ENCODE measurements at places on chromosomes 11 and 22.

GRCh38 chr22:20224256-20224626 is 43.9 kb downstream of the RTN4R start:
- DNase-seq: no peak

- no peak for DNase-seq
Observed at GRCh38 chr11:68313574-68314202, 1.3 kb downstream of the LRP5 start.

DNA sequence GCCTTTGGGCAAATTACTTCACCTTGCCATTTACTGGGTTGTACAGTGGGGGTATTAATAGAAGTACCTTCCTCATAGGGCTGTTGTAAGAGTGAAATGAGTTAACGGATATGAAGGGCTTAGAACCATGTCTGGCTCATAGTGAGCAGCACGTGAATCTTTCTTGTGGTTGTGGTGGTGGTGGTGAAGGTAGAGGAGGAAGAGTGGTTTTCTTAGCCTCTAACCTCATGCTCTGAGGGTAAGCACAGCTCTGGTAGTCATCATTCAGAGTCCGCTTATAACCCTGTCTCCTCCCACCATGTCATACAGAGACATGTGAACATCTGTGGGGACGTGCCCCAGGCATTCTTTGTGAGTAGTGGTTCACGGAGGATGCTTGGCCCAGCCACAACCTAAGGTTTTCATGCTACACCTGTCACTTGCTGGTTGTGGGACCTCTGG is 43.6 kb downstream of the TEAD1 start:
- no peak for DNase-seq

- no peak for DNase-seq
Observed at GRCh38 chr11:27205779-27206570, 157.0 kb downstream of the CCDC34 start.

DNA sequence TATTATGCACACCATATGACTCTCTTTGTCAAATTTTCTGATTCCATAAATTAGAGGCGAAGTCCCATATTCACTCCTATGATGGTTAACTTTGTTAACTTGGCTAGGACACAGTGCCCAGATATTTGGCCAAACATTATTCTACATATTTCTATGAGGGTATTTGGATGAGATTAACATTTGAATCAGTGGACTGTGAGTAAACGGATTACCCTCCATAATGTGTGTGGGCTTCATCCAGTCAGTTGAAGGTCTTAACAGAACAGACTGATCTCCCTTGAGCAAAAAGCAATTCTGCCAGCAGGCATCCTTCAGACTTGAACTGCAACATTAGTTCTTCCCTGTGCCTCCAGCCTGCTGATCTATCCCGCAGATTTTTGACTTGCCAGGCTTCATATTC is 69.9 kb downstream of the FZD4 start:
- no peak for DNase-seq

- DNase-seq: peak; percentile 86
Observed at GRCh38 chr22:20885557-20886323, 26.9 kb downstream of the SNAP29 start.

- peak; percentile 62 for DNase-seq
Observed at GRCh38 chr22:32764330-32765131, 37.0 kb upstream of the TIMP3 start.

- no peak for DNase-seq
Observed at GRCh38 chr11:3995949-3996554, 98.5 kb upstream of the RRM1 start.

DNA sequence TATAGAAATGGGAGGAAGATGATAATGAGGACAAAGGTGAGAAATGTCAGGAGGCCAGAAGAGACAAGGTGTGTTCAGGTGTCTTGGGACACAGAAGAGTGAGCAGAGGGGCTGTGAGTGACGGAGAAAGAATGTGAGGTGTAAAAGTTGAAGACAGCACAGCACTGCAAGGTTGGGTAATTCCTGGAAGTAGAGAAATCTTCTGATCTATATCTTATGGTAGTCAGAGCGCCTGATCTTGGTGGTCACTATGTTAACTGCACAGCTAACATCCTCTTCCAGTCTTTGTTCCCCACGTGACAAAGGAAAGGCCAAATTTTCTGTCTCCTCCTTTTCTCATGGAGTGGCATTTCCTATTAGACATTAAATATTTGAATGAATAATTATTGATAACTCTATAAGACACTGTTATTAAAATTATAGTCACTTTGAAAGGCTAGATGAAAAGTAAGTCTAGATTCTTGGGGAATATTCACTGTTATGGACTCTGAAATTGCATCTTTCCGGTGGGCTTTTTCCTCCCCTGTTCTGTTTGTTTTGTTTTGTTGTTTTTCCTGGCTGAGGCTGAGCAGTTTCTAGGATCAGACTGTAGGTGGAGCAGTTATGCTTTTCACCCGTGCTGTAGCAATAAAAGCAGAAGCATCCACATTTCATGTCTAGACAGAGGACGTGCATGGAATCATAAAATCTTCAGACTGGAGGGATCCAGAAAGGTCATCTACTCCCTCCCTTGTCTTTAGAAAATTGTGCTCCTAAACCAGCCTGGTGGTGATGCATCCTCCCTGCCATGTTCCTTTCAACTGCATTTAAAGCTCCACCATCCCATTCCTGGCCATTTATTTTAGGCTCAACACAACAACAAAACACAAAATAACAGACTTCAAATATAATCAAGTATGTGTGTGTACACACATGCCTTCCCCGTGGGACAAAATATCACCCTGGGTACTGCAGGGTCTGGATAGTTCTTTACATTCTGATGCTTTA is 26.6 kb downstream of the SC5D start:
- no peak for DNase-seq

DNA sequence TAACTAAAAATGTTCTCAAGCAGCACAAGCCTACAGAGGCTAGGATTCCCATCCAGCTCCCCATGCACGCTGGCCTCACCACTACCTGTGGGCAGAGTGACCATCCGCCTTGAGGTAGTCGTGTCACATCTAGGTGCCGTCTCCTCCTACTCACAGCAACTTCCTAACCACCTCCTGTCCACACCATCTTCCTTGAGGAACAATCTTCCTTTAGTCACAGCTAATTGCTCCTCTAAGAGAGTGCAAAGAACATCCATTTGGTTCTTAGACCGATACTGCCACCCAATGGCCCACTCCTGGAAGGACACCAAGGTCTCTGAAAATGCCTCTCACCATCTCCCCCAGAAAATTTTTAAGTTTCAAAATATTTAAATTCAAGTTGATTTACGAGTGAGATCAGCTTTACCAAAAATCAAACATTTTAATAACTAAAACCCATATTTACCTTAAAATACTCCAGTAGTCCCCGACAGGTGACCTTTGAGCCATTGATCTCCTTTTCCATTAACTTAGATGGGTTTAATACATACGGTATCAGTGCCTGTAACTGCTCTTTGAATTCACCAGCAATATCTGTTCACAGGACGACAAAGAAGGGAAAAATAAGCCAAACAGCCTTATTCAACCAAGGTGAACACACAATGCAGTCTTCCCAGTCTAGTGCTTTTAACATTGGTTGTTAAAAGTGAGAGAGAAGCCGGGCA is 21.7 kb upstream of the PLAAT3 start:
- peak; percentile 33 for DNase-seq

- no peak for DNase-seq
Observed at GRCh38 chr11:34915136-34916014, 804 bp downstream of the APIP start.

DNA sequence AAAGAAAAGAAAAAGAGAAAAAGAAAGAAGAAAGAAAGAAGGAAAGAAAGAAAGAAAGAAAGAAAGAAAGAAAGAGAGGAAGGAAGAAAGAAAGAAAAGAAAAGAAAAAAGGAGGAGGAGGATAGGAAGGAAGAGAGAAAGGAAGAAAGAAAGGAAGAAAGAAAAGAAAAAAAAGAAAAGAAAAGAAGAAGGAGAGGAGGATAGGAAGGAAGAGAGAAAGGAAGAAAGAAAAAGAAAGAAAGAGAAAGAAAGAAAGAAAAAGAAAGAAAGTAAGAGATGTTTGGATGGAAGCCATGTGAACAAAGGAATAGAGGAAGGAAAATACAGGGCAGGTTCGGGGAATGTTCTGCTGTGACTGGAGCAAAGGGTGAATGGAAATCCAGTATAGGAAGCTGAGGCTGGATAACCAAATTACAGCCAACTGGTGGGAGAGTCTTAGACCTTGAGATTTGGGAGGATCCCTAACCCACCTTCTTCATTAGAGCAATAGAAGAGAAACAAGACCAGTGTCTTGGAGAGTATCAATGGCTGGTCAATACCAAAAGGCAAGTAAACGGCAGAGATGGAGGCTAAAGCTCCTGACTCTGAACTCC is 94.9 kb downstream of the RASSF10 start:
- no peak for DNase-seq

- DNase-seq: peak; percentile 79
Observed at GRCh38 chr11:117144477-117145392, 648 bp downstream of the PAFAH1B2 start.

- DNase-seq: no peak
Observed at GRCh38 chr22:45223304-45224117, 17.2 kb downstream of the KIAA0930 start.

GRCh38 chr11:62621567-62622470 is at the start of gene B3GAT3:
Gene B3GAT3, minus strand, starts transcription at chr11:62621986. Its CDS starts 39 bp downstream, at chr11:62621947.
- peak; percentile 99 for DNase-seq

DNA sequence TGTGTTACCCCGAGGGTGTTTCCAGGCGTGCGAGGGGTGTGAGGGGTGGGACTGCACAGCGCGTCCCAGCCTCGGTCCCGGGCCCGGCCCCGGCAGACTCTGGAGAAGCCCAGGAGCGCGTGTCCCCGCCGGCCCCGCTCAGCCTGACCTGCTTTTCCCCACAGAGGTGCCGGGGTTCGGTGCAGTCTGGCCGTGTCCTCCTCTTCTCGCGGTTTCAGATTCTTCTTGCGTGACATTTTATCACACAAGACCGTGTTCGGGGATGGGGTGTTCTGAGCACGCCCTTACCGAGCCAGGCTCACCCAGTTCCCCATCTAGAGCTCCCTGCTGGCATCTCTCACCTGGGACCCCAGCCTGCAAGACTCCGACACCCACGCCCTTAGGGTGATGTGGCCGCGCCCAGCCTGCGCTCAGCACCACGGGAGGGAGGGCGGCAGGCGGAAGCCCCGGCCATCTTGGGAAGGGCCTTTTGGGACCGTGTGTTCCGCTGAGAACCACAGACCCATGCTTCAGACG is 775.6 kb downstream of the BRD1 start:
- DNase-seq: no peak

GRCh38 chr11:61149624-61150615 is 11.3 kb downstream of the VPS37C start:
- no peak for DNase-seq

DNA sequence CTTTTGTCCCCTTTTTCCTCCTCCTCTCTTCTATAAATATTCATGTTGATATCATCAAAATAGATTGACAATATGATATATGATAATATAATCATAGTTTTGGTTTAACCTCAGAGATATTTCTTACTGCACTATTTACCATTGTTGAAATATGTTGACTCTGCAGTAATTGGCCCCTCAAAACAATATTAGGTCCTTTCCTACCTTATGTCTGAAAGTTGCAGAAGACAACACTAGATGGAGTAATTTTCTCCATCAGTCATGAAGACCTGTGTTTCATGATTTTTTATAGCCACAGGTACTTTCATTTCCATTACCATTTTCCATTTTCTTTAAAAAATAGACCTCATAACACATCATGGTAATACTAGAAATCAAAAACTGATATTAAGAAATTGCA is 284.4 kb downstream of the LUZP2 start:
- DNase-seq: no peak

DNA sequence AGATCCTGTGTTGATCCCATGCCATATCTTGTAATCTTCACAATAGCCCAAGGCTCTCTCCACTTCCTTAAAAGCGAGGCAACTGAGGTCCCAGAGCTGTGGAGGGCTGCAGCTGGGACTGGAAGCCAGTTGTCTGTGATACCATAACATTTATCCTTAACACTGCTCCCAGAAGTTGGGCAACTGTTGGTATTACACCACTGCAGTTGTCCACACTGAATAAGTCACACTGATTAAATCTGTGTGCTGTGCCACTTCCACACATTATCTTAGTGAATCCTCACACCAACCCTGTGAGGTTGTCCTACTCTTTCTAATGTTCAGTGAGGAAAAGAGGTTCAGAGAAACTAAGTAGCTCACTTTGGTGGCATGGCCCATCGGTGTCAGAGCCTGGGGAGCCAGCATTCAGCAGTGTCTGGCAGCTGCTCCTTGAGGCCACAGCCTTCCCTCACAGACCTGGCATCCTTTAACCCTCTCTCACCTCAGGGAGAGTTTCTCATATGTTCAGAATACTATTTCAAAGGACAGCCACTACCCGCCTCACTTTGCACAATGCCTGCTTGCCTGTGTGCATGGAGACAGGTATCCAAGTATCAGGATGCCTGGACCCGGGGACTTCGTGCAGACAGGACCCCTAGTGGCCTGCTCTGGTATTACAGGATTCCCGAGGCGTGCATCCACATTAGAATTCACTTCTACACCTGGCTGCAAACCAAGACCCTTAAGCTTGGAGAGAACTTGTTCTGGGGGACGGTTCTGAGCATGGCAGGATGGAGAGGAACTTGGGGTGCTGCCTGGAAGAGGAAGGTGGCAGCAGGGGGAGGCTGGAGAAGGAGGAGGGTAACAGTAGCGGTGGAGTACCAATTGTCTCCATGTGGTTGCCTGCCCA is 221.9 kb upstream of the TBCEL start:
- peak; percentile 42 for DNase-seq

- no peak for DNase-seq
Observed at GRCh38 chr11:23725752-23726151, 771.1 kb upstream of the LUZP2 start.

DNA sequence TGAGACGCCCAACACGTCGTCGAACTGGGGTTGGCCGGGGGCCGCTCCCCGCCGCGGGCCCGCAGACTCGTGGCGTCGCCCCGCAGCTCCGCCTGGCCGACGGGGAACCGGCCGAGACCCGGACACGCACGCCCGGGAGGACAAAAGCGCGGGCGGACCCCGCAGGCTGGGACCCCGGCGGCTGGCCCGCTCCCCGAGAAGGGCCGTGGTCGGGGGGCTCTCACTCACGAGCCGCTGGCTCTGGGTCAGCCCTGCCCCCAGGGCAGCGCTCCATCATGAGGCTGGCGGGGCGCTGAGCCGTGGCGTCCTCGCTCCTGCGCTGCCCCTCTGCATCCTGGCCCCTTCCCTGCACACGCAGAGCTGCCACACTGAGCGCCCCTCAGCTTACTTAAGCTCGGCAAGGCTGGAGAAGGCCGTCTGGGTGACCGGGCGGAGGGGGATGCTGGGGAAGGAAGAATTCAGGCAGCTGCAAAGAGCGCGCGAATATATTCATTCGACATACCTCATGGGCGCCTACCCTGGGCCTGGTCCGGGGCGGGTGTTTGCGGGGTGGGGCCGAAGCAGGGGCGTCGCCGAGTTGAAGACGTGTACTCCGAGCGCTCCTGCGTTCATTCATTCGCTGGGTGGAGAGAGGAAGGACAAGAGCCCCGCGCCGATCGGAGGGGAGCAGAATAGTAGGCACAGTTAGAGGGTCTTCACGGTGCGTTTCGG is 579 bp upstream of the CYB5R2 start:
- no peak for DNase-seq

DNA sequence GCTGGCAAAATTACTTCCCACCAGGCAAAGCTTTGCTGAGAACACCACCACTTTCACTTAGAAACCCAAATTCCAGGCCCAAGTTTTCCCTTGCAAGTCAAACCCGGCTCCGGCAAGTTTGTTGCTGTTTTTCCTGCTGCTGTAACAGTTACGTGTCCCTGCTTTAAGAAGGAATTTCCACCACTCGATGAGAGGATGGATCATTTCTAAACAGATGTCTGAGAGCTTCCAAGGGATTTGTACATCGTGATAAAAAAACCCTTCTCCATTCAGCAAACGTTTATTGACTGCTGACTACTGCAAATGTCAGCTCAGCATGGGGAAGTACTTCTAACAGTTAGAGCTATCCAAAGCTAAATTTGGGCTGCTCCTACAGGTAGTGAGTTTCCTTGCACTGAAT is 19.7 kb downstream of the P2RX3 start:
- no peak for DNase-seq

All from heart left ventricle (tissue), 16 donors.